ENCODE measurements at places on chromosomes 1 and 21. TPM values are rescaled to one million over a fixed set of nuclear protein-coding genes. Genes with fewer than 3 reads are reported as not detected.

WNT2B gene
- total RNA-seq = 0.11 TPM

DNA sequence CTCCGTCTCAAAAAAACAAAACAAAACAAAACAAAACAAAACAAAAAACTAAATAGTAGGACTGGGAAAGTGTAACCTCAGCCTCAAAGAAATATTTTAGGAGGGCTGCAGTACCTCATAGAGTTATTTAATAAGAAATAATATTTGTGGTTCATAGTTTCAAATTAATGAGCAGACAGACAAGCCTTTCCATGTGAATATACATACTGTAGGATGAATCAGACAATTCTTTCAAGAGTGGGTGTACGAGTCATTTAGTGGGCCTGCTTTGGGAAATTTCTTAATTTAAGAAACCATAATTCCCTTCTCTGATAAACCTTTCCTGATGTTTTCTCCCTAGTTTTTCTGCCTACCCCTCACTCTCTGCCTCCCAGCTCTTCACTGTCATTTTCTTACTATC is 52.5 kb downstream of the CDC14A start:
- no peak for DNase-seq

PTBP2 gene
- 20.4 TPM for total RNA-seq

TMEM63A gene
- total RNA-seq = 115 TPM
